NCI-H524 (cell line): ENCODE measurements at places on chromosomes 4 and X.

- DNase-seq, result peak; percentile 7
Observed at GRCh38 chr4:20617678-20618396, 82.4 kb upstream of the PACRGL start.

DNA sequence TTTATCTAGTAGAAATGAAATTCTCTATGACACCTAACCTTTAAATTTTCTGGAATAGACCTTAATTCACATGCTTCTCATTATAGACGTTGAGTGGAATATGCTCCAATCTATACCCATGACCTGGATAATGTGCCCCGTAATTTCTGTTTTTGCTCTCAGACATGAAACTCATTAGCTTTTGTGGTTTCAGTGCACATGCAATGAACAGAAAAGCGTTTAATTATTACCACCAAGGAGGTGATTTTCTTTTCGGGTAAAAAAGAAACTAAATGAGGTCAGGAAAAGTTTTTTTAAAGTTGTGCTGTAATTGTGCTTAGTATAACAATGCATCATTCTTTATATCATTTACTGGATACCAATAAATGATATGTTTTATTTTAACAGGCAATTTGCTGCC is 1703.9 kb upstream of the TENM3 start:
- DNase-seq, result no peak

DNA sequence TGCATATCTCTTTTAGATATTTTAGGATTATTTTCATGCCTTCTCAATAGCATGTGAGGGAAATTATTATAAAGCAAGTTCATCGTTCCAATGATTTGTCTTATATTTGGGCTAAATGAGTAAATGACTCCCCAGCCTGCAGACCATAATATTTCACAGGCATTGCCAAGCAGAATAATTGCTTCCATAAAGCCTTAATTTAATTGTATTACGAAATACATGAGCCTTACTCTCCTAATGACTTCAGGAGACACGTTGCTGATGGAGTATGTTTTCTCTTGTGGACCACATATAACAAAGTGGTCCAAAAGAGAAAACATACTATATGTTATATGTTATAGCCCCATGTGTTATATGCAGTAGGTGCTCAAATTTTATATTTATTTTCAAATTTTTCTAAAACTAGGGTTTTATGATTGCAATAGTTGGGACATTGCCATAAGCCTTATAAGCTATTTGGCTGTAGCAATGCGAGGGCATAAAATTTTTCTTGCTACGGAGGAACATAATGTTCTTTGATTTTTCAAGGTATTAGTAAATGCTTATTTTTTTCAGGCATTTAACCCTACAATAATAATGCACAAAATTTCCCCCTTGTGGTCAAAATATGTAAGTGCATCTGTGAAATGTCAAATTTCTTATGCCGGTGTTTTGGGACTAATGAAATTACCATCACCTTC is 26.2 kb upstream of the TMPRSS11D start:
- DNase-seq, result no peak

- DNase-seq, result no peak
Observed at GRCh38 chrX:112513154-112513553, 166.6 kb downstream of the LHFPL1 start.

DNA sequence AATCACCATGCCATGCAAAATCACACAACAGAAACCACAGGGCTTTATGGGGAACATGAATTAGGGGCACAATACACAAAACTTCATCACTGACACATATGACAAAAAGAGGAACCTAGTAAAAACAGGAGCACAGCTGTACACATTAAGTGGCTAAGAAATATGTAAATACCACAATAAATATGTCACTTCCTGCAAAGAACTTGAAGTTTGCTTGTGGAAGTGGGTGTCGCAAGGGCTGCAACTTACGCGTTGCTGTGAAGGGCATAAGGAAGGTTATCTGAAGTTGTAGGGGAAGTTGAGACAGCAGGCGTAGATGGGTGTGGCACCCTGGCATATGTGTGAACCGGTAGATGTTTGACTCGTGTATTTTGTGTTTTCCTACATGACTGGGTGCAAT is 42.4 kb downstream of the CLCN4 start:
- no peak for DNase-seq

DNA sequence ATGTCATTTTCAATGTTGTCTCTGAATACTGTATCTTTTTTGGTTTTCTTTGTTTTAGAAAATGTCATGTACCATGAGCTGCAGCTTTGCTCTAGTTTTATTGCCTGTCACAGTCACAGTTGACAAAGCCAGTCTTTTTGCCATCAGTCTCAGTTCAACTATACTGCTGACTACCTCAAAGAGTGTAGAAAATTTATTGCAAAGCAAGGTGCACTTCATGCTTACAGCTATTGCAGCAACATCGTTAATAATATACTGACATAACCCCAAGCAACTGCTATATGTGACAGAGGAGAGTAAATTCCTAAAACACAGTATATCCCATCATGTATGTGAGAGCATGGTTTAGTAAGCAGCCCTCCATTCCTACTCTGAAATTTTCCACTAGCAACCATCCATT is 2022.3 kb downstream of the ARAP2 start:
- DNase-seq, result no peak

GRCh38 chr4:186015212-186015817 is 53.6 kb upstream of the TLR3 start:
- peak; percentile 8 for DNase-seq

DNA sequence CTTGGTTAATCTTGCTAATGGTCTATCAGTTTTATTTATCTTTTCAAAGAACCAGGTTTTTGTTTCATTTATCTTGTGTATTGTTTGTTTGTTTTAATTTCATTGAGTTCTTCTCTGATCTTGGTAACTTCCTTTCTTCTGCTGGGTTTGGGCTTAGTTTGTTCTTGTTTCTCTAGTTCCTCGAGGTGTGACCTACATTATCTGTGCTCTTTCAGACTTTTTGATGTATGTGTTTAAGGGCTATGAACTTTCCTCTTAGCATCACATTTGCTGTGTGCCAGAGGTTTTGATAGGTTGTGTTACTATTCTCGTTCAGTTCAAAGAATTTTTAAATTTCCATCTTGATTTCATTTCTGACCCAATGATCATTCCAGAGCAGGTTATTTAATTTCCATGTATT is 365.4 kb upstream of the GATB start:
- no peak for DNase-seq

- DNase-seq, result no peak
Observed at GRCh38 chr4:91288702-91289311, 1015.0 kb upstream of the GRID2 start.

GRCh38 chrX:74680391-74680790 is 66.0 kb upstream of the RLIM start:
- no peak for DNase-seq

DNA sequence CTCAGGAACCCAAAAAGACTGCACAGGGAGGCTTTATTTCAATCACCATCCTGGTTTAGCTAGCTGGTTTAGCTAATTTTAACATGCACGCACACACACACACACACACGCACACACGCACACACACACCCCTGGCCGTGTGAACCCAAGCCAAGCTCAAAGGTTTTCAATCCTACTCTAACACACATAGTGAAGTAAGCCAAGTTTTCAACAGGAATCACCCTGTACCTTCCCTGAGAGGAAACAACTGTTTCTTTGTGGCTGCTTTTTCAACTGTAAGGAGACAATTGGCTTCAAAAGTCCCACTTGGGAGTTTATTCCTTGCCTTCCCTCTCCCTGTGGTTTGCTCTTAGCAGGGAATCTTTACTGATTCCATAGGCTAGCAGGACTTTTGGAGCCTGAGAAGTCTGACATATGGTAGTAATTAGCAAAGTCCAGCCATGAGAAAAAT is 98.9 kb upstream of the BMP3 start:
- DNase-seq, result no peak

- peak; percentile 36 for DNase-seq
Observed at GRCh38 chr4:89158884-89159503, 47.7 kb downstream of the TIGD2 start.

DNA sequence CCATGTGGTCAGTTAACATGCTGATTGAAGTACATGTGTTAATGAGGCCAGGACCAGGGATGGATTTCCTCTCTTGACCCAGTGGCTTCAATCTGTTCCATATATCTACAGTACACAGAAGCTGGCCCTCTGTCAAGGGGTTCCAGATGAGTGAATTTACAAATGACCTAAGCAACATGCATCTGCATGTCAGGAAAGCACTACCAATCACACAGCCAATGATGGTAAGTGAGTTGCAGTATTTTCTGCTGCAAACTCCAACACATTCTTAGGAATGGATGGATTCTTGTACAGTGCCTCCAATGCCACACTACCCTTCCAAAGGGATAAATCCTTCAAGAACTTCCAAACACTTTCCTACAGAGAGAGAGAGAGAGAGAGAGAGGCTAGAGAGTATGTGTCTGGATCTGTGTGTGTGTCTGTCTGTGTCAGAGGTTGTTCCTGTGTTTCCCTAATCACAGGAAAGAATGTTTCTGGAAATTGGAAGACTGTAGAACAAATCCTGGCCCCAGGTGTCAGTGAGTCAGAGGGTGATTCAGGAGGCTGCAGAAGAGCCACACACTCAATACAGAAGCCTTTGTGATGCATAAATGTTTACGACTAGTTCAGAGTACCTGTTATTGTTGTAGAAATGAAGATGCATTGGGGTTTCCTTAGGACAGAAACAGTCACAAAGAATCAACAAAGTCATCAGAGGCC is 107.5 kb downstream of the GUCY2F start:
- DNase-seq, result no peak

DNA sequence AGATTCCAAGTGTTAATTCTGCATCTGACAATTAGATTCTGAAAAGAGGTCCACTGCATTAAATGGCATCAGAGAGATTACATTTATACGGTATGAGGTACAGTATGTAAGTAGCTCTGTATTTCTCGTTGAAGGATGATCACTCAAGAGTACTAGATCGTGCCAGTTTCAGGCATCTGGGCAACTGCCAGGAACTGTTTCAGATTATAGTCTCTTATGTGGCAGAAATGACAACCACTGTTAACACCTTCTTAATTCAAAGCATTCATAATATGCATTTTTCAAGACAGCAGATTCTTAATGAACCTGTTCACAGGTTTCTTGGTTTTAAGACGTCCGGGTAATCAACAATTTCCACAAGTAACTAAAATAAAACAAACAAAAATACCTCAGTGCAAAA is 1.6 kb downstream of the ANKRD50 start:
- DNase-seq, result peak; percentile 38

- no peak for DNase-seq
Observed at GRCh38 chr4:37644962-37645361, 41.2 kb downstream of the RELL1 start.

- DNase-seq, result no peak
Observed at GRCh38 chrX:9171841-9172463, 138.0 kb upstream of the FAM9B start.

DNA sequence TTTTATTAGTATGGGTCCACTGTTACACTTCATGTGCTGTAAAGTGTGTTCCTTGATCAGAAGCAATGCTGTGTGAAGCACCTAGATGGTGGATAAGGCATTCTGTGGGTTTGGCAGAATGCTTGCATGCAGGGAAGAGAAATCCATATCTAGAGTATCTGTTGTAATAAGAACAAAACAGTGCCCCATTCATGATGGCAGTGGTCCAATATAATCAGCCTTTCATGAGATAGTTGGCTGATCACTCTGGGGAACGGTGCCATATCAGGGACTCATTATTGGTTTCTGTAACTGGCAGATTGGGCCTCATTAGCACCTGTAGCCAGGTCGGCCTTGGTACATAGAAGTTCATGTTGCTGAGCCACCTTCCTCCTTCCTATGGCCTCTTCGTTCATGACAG is 28.7 kb downstream of the STIM2 start:
- no peak for DNase-seq

DNA sequence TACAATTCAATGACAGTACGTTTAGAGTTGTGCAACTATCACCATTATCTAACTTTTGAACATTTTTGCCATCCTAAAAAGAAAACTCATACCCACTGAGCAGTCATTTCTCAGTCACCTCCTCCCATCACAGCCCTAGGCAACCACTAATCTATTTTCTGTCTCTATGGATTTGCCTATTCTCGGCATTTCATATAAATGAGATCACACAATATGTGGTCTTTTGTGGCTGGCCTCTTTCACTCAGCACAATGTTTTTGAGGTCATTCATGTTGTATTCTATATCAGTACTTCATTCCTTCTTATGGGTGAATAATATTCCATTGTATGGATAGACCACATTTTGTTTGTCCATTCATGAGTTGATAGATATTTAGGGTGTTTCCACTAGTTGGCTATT is 103.0 kb downstream of the PPEF1 start:
- DNase-seq, result no peak

DNA sequence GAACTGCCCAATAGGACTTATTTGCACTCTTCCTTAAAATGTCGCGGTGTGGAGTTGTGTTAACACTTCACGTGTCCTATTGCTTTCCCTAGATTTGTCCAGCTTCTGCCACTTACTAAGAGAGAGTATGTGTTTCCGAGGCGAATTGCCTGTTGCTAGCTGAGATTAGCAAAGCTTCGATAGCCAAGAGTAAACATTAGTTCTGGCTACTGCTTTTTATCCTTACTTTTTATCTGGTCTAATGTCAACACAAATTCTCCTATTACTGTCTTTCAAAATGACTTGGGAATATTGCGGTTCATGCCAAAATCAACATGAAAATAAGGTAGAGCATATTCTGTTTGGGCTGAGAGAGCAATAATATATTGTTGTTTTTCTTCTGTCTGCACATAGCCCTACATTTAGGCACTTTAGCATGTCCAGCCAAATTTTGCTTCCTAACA is 90.4 kb upstream of the VEGFC start:
- no peak for DNase-seq

DNA sequence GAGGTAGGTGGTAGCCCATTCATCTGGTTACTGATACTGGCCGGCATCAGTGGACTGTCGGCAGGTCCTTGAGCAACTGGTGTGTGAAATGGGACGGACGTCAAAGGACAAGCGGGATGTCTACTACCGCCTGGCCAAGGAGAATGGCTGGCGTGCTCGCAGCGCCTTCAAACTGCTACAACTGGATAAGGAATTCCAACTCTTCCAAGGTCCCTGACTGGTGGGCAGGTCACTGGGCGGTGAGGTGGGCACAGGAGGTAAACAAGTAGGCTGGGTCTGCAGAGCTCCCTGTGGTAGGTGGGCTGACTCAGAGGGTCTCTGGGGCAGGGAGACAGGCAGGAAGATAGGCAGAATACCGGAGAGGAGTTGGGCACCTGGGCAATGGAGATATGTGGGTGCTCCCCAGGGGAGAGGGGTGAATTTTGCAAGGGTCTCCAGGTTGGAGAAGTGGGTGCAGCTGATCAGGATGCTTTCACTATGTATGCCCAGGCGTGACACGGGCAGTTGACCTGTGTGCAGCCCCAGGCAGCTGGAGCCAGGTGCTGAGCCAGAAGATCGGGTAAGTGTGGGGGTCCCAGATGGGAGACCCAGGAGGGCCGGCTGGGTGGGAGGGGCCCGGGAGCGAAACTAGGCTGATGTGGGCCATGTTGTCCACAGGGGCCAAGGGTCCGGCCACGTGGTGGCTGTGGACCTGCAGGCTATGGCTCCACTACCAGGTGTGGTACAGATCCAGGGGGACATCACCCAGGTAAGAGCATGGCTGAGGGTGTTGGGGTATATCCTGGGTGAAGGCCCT is 2.2 kb downstream of the FTSJ1 start:
- DNase-seq, result no peak

DNA sequence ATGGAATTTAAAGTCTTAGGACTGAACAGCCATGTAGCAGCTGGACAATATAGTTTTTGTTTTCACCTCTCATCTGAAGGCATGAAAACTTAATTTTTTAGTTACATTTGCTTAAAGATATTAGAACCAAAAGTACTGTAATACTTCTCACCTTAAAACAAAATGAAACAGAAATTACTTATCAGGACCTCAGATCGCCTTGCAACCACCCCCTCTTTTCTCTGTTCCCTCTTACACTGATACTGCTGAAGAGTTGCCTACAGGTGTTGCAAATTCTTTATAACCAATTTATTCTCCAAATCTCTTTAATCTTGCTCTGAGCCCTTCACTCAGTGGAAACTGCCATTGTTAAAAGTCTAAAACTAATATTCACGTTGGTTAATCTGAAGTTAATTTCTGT is 145.0 kb downstream of the SPCS3 start:
- DNase-seq, result no peak
